ENCODE measurements at places on chromosomes 16 and 17.

GRCh38 chr17:42680331-42680808 lies 1.3 kb downstream of the CCR10 start:
- peak; percentile 63 for DNase-seq

- no peak for DNase-seq
Measured at GRCh38 chr16:3157229-3158025, 22.6 kb downstream of the ZNF213 start.

DNA sequence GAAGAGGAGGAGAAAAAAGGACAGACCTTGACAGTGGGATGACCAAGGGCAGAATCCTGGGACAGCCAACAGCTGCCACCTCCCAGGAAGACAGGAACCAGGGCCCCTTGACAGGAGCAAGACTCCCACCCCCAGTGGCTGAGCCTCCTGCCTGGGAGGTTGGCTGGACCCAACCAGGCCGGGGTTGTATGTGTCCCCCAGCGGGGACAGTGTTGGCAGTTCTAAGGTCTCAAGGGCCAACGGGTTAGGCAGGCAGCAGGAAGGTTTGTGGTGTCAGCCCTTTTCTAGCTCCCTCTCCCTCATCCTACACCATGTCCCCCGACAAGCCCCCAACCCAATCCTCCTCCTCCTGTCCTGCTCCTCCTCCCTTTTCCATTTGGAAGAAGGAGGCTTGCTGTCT lies 126.2 kb downstream of the MRM1 start:
- DNase-seq: no peak

- peak; percentile 12 for DNase-seq
Measured at GRCh38 chr17:40318830-40319391, 9.9 kb downstream of the RARA start.

DNA sequence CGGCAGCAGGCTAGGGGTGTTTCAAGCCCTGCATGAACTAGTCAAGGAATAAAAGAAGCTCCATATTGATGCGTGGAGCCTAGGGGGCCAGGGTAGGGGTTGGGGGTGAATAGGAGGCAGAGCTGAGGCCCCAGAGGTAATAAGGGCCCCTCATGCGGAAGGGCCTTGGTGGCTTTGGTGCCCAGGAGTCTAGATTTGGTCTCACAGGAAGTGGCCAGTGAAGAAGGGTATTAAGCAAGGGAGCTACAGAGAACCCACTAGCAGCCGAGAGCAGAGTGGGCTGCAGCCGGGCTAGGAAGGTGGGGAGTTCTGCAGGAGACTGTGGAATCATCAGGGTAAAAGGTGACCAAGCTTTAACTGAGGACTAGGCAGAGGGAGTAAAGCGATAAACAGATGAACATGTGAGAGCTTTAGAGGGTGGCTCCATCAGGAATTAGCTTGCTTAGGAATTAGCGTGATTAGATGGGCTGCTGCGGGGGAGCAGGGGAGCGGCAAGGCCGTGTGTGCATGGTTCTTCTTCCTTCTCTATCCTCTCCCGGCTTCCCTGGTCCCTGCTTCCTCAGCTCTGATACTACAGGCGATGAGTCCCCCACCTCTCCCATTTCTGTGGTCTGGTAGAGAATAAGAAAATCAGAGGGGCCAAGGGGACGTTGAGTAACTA lies 9.8 kb downstream of the GNGT2 start:
- DNase-seq: no peak

GRCh38 chr17:15278924-15279477 lies 13.9 kb upstream of the PMP22 start:
- no peak for DNase-seq

DNA sequence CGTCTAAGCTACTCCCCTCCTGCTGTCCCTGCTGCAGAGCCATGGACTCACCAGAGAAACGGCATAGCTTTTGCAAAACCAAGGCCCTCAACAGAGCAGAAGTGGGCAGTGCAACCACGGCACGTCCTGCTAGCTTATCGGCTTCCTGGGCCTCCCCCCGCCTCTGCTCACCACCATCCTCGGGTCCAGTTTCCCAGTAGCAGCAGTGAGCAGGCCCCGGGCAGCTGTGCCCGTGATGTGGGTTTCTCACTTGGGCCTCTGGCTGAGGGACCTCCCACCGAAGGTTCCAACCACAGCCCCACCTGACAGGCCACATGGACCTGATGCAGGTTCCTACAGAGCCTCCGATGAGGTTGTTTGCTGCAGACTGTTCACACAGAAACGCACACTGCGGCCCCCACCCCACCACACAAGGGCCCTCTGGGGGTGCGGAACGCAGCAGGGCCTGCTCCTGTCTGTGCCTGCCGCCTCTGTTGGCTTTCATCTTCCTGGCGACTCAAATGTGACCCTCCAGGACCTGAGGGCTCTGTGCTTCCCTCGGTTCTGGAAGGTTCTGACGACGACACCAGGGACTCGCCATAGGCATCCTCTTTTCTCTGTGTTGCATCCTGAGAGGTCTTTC lies 24.8 kb downstream of the PDIA2 start:
- no peak for DNase-seq

GRCh38 chr17:14201021-14201987 lies 35.4 kb downstream of the CDRT15 start:
- no peak for DNase-seq

GRCh38 chr17:2266865-2267228 lies 36.7 kb downstream of the SMG6 start:
- no peak for DNase-seq
